ENCODE measurements at places on chromosomes 7 and 10.
A peak's percentile ranks its signal among the peaks of the same experiment; 100 is the strongest.

DNA sequence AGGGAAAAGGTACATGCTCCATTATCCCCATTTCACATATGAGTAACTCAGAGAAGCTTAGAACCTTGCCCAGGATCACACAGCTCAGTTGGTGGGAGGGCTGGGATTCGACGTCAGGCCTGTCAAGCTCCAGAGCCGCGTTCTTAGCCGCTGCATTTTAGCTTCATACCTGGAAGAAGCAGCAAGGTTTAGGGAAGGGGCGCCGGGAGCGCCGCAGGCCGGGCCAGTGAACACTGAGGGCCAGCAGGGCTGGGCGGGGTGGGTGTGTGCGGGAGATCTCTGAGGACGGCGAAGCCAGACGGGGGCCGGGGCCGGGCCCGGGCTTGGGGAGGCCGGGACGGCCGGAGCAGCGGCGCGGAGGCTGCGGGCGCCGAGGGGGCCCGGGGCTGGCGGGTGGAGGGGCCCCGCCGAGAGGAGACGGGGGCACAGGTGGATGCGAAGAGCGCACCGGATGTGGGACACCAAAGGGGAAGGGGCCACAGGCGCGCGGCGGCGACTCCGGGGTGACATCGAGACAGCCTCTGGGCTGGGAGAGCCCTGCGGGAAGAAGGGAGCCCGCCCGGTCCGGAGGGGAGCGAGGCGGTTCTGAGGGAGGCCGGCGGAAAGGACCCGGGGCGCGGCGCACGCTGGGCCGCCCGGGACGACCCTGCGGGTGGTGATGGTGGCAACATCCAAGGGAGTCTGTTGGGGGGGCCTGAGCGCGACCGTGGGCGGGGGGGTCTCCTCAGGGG lies 498 bp downstream of the NDST2 start:
- DNase-seq = peak; percentile 30

GRCh38 chr7:23373151-23374004 lies 74.2 kb downstream of the MALSU1 start:
- DNase-seq = no peak

- no peak for DNase-seq
Measured at GRCh38 chr7:24713039-24713793, 44.0 kb downstream of the GSDME start.

DNA sequence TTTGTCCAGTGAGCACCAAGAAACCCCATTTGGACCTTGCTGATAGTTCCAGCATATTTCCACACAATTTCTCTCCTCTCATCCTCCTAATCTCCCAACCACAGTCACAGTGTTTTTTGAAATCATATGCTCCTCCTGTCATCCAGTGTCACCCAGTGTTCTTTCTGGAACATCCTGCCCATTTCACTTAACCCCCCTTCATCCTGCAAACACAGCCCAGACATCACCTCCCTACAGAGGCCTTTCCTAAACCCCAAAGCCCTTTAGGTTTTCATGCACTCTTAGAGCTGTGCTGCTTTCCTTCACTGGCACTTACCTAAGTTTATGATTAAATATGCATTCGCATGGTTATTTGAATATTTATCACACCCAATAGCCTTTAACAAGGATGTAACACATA lies 1158.0 kb upstream of the C7orf33 start:
- DNase-seq = no peak

- DNase-seq = no peak
Measured at GRCh38 chr7:1011297-1012003, 28.5 kb downstream of the CYP2W1 start.

- no peak for DNase-seq
Measured at GRCh38 chr10:79031723-79032122, 37.0 kb upstream of the ZMIZ1 start.

DNA sequence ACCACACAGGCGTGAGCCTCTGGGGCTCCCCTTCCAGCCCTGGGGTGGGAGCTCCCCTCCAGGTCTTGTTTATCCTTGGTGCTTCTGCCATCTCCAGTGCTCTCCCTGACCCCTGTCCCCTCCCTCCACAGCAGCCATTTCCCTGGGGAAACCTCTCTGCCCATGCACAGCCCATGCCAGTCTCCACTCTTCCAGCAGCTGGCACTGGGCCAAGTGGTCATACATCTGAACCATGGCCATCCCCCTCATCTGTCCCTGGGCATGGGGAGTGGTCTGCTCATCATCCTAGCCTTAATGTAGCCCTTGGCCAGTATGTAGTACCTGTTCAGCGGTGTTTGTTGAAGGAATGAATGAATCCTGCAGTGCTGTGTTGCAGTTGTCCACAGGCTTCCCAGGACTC lies 172.4 kb upstream of the ZNF32 start:
- no peak for DNase-seq

DNA sequence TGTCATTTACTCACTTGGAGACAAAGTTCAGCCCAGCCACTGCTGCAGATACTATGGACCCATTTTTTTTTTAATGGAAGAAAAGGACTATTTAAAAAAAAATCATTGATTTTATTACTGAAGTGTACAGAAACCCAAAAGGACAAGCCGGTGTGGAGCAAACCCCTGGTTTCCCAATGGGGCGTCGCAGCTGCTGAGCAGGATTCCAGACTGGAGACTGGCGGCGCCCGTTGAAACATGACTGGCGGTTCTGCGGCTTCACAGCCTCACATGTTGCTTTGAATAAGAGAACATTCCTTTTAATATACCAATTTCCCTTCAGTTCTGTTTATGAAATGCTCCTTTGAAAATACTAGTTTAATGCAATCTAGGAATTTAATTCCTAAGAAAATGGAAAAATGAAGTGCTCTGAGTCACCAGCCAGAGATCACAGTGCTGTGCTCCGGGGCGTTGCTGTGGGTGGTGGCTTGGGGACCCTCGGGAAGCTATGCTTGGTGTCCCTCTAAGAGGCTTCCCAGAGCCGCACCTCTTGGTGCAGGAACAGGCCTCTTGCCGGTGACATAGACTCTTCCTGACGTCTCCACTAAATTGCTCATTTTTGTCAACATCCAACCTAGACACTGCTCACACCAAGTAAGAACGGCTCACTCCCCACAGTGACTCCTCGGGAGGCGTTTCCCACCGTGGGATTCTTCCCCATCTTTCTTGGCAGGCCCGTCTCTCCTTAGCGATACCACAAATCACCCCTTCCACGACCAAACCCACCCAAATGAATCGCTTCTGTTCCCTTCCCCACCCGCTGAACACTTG lies 12.0 kb upstream of the VIPR2 start:
- DNase-seq = no peak

GRCh38 chr7:139049111-139049510 lies 13.3 kb upstream of the ZC3HAV1L start:
- DNase-seq = no peak

DNA sequence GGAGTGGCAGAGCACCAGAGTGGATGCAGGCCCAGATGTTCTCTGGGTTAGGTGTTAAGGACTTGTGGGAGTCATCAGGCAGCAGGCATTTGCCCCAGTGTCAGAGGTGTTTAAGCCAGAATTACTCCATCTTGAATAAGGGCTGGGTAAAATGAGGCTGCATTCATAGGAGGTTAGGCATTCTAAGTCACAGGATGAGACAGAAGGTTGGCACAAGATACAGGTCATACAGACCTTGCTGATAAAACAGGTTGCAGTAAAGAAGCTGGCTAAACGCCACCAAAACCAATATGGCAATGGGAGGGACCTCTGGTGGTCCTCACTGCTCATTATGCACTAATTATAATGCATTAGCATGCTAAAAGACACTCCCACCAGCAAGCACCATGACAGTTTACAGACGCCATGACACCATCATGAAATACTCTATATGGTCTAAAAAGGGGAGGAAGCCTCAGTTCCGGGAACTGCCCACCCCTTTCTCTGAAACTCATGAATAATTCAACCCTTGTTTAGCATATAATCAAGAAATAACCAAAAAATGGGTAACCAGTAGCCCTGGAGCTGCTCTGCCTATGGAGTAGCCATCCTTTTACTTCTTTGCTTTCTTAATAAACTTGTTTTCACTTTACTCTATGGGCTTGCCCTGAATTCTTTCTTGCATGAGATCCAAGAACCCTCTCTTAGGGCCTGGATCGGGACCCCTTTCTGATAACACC lies 882 bp upstream of the LRRC61 start:
- no peak for DNase-seq

DNA sequence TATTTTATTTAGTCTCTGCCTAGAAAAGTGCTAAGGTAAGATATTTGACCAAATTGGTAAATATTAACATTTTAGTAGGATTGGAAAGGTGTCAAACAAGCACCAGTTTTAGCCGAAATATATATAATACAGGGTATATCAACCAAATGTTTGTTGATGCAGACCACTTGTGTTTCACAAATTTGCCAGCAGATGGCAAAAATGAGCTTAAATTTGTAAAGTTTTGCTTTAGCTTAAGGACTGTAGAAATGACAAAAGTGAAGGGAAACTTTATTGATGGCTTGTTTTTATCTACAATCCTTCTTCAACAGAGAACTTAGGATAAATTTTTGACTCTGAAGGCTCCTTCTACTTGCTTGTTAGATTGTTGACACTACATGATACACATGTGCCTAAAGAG lies 4.8 kb upstream of the POLR1F start:
- DNase-seq = no peak

DNA sequence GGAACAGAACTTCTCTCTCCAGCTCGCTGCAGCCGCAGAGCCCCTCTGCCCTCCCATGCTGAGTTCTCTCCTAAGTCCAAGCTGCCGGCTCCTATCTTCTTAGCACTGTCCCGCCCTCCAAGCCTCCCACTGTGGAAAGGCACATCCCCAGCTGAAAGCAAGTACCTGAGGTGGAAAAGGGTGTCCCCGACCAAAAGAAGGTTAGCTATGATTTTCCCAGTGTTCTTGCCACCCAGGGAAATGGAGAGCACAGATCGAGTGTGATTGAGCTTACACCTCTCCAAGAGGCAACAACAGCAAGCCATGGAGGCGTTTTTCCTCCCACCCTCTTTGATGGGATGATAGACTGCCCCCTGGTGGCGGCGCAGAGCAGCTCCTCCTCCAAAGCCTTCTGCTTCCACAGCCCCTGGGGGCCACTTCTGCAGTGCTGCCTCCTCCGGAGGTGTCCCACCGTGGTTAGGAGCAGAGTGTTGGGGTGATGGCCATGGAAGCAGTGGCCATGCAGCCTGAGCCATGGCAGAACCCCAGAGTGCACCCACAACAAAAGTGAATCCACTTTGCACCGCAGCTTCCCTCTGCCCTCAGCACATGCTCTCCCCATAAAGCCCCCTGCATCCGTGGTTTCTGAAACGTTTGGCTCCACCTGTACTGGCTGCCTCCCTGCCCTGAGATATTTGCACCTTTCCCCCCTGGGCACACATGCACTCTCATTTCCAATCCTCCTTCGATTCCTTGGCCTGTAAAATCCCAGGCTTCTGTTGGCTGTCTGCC lies 143.1 kb upstream of the STK17A start:
- no peak for DNase-seq

DNA sequence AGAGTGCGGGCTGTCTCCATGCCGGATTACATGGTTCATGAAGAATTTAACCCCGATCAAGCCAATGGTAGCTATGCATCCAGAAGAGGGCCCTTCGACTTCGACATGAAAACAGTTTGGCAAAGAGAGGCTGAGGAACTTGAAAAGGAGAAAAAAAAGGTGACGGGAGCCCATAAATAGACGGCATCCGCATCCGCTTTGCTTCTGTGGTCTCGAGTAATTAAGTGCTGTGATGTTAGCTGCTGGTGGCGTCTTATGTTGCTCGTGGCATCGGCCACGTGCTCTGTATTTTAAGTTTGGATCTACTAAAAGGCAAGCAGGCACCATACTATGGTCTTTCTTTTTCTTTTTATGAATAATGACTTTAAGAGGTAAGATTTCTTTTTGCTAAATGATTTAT lies 11.1 kb downstream of the C7orf57 start:
- DNase-seq = no peak

DNA sequence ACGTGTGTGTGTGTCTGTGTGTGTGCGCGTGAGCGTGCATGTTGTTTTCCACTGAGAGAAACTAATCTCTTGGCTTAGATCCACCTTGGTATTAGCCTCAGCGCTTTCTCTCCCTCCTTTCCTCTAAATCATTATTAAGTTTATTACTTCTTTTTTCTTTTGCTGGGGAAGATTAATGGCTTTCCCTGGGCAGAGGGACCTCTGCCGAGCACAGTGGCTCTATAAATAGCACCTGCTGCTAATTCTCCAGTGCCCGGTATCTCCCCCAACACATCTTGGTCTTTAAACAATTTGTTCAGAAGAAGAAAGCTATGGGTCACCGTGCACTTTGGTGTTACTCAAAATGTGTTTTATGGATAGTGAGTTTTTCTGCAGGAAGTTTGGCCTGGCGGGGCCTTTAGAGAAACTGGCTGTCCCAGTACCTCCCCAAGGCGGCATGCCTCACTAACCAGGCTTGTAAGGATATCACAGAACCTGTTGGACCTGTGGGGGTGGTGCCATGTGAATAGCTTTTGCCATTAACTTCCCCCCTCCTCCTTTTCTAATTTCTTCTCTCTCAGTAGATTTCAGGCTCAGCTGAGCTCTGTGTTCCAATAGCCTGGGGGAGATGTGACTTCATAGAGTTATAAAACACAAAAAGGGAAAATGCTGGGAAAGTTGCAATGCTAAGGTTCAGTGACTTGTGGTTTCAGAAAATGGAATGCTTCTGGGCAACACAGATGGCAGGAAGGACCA lies 70.1 kb upstream of the RAB11FIP2 start:
- no peak for DNase-seq

DNA sequence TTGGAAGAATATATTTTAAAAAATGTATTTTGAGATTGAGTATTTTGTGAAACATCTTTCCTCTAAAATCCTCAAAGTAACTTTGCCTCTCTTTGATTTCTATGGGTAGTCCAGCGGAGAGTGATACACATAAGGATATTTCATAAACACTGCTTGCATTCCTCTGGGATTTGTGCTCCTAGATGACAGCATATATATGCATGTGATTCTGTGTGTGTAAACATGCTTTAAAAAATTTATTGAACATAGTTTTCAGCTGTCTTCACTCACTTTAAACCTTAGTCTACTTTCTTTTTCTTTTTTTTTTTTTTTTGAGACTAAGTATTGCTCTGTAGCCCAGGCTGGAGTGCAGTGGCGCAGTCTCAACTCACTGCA lies 84.6 kb downstream of the KAT6B start:
- DNase-seq = no peak

- DNase-seq = no peak
Measured at GRCh38 chr7:42414941-42415505, 178.0 kb upstream of the GLI3 start.

DNA sequence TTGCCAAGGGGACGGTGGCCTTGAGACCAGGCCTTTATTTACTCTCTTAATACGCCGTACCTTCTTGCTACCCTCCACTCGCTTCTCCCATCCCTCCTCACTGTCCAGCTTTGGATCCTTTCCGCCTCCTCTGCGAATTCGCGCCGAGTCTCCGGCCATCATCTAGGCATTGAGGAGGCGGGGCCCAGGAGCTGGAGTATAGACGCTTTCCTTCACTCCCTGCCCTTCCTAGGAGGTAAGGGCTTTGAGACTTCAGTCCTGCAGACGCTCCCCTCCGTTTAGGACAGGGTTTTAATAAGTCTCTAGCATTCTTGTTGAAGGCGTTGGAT lies 538 bp downstream of the TFAM start:
- no peak for DNase-seq

DNA sequence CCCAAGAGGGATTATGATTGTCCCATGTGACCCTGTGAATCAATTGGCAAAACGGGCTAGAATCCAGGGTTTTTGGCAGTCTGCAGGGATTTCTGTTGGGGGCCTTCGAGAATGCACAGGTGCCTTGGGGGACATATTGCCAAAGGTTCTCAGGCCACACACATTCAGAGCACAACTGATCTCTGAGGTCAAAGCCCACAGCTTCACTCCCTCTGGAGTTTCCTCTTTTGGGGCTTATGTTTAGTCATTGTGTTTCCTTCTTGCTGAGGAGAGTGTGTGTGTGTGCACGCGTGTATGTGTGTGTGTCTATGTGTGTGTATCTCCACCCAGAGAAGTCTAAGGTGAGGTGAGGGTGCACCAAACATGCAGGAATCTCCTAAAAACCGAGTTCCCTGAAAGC lies 8.8 kb downstream of the PPIF start:
- no peak for DNase-seq

Data from activated CD8-positive, alpha-beta memory T cell treated with anti-CD3 and anti-CD28 coated beads for 48 hours (primary cell).